ENCODE measurements at places on chromosomes 3 and 15.
A peak's percentile ranks its signal among the peaks of the same experiment; 100 is the strongest.

- DNase-seq = no peak
Measured at GRCh38 chr3:134084242-134084950, 54.7 kb upstream of the SLCO2A1 start.

DNA sequence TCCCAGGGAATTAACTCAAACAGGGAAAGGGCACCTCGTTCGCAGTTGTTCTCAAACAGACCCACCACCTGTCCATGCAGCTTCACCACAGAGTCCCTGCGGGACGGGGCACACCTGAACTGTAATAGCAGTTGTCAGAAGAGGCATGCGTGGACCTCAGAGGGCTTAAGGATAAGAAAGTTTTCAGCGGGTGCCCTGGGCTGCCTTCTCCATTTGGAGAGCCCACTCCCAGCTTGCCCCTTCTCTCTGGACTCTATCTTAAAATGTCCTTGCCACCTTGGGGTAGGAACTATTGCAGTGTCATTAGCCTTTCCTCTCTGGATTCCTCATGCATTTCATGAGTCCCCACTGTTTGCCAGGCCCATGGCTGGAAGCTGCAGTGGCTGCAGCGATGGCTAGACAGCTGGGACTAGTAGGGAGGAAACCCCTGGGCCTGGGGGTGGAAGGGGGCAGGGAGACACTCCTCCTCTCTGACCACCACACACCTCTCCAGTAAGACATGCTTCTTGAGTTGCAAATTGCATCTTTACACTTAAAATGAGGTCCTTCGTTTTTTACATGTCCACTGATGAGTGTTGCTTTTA is 33.5 kb downstream of the PDIA5 start:
- DNase-seq = no peak

GRCh38 chr3:134260987-134261386 is 10.3 kb upstream of the RYK start:
- no peak for DNase-seq

- DNase-seq = no peak
Measured at GRCh38 chr3:185678027-185678426, 91.9 kb downstream of the SENP2 start.

- DNase-seq = no peak
Measured at GRCh38 chr3:53155760-53156159, 5.2 kb upstream of the PRKCD start.

- no peak for DNase-seq
Measured at GRCh38 chr15:29518442-29518841, 248.8 kb upstream of the NSMCE3 start.

GRCh38 chr3:126053513-126053912 is 30.4 kb downstream of the SLC41A3 start:
- DNase-seq = no peak

GRCh38 chr15:95290176-95290974 is 1040.1 kb upstream of the NR2F2 start:
- no peak for DNase-seq

DNA sequence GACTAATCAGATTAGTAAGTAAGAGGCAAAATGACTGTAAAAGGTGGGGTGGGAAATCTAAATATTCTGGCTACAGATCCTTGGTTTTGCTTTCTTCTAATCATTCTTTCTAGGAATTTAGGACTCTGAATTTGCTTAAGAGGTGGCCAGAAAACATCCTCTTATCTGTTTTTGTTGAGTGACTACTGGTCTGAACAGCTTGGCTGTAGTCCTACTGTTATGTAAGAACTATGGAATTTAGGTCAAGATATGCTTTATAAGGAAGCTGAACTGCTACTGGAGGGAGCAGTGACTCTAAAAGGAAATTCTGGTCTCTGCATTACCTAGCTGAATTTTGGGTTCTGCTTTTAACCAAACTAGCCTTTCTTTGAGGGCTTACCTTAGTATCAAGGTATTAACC is 33.5 kb upstream of the CSPG5 start:
- peak; percentile 57 for DNase-seq

GRCh38 chr15:68795298-68795848 is 25.3 kb downstream of the ANP32A start:
- DNase-seq = no peak

- DNase-seq = no peak
Measured at GRCh38 chr15:29468899-29469298, 199.3 kb upstream of the NSMCE3 start.

DNA sequence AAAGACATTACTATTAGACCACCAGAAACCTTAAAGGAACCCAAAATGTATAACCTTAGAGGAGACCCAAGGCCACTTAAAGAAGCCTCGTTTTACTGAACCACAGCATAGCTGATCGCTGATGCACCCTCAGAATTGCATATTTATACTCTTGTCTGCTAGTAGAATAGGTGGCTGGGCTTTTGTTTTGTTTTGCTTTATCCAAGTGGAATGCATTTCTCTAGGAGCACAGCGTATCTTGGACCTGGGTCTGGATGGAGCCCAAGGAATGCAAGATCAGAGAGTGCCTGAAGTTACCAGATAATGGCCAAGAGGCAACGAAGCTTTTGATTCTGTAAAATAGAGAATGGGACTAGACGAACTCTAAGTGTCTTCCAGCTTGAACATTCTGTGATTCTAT is 129.2 kb upstream of the COL8A1 start:
- DNase-seq = peak; percentile 96

- peak; percentile 69 for DNase-seq
Measured at GRCh38 chr3:145952536-145952935, 208.4 kb downstream of the PLOD2 start.

DNA sequence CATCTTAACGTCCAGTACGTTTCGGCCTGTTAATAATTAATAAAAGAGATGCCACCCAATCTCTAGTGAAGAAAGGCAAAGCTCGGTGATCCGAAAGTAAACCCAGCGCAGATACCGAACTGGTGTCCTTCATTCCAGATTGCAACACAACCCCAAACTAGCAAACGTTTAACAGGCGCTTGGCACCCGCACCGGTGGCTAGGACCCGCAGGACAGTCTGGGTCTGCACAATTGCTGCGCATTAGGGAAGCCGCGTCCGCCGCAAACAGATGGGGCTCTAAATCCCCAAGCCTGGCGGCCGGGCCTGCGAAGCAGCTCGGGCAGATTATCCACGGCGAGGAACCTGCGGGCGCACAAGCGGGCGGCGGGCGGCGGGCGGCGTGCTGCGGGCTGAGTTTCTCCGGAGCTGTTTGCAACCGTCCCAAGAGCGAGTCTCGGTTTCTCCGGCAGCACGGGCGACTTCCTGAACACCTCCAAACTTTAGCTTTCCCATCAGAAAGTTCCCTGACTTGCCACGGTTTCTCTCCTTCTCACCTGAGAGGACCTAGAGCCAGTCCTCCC is 112.1 kb upstream of the ICE2 start:
- DNase-seq = no peak

DNA sequence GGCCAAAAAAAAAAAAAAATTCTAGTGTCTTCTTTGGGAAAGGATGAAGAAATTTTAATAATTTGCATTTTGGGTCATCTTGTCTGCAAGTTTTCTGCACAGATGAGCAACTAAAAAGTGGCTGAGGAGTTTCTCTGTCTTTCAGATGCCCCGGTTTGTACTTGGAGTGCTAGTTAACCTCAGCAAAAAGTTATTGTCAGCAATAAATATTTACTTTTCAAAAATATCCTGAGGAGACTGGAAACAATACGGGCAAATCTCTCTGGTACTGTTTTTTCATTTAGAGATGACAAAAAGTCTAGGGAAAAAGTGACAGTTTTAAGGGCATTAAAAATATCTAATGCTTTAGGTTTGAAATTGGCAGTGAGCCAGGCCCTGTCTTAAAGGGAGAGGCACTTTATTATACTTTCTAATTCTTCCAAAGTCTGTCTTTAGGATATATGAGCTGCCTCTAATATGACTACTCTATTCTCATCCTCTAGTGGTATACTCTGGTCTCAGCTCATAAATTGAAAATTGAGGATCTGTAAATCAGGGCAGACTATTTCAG is 436.0 kb upstream of the NR2F2 start:
- DNase-seq = no peak

- DNase-seq = no peak
Measured at GRCh38 chr3:6799264-6799915, 61.5 kb upstream of the GRM7 start.

GRCh38 chr3:13934813-13935212 is 54.9 kb upstream of the WNT7A start:
- DNase-seq = no peak

GRCh38 chr3:56677286-56677685 is 5.8 kb downstream of the TASOR start:
- DNase-seq = no peak
